ENCODE measurements at places on chromosomes 3 and 15.

- peak; percentile 49 for DNase-seq
Observed at GRCh38 chr3:69085833-69086722, 1.3 kb downstream of the ARL6IP5 start.

GRCh38 chr15:98657721-98658120 lies 9.4 kb downstream of the IGF1R start:
- no peak for DNase-seq

- no peak for DNase-seq
Observed at GRCh38 chr3:127865941-127866340, 43.6 kb upstream of the MGLL start.

DNA sequence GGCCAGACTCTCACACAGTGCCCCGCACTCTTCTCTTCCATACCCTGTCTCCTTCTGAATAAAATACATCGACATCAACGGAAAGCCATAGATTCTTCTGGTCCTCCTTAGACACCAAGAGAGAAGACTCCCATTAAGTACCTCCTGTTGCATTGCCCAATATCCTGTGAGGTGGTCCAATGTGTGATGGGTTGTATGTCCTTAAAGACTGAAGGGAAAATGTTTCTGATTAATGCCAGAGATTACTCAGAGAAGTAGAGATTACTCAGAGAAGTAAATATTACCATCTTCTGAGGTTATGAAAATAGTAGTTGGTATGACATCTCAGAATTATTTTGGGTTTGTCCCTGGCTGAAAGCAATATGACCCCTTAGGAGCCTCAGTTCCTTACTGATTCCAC lies 60.8 kb upstream of the GALNT15 start:
- no peak for DNase-seq

- no peak for DNase-seq
Observed at GRCh38 chr3:115986555-115987207, 363.4 kb downstream of the GAP43 start.

DNA sequence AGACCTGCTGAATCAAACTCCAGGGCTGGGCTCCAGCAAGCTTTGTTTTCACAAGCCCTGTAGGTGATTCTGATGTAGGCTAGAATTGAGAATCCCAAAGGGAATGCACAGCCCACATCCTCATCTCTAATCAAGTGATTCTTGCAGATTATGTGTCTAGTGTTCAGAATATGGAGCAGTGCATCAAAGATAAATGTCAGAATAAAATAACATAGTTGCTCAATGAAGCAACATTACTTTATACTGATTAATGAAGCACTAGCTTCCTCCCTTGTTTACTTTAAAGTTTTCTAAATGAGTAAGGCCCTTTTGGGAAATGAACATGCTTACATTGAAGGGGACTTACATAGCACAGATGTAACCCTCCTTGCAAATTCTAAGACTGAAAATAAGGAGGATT lies 39.2 kb downstream of the NUP210 start:
- no peak for DNase-seq

GRCh38 chr3:141905129-141905528 lies 28.7 kb downstream of the ATP1B3 start:
- no peak for DNase-seq

Data from NCI-H146 (cell line).